ENCODE measurements at places on chromosomes 6 and 20.
A peak's percentile ranks its signal among the peaks of the same experiment; 100 is the strongest.

DNA sequence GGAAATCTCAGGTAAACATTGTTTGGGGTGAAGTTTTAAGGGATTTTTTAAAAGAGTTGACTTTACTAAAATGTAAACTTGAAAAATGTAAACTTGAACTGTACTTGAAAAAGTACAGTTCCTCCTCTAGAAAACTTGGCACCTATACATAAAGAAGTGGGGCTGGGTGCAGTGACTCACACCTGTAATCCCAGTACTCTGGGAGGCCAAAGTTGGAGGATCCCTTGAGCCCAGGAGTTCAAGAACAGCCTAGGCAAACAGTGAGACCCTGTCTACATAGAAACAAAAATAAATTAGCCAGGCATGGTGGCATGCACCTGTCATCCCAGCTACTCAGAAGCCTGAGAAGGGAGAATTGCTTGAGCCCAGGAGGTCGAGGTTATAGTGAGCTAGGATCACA is 7.2 kb downstream of the BTBD9 start:
- DNase-seq, result peak; percentile 43

GRCh38 chr6:1461207-1461606 is 71.8 kb downstream of the FOXF2 start:
- no peak for DNase-seq

- DNase-seq, result peak; percentile 58
These were observed 6.7 kb downstream of the PRDM13 start for GRCh38 chr6:99613409-99613704.

- DNase-seq, result no peak
These were observed 44.5 kb downstream of the ARID1B start for GRCh38 chr6:156821707-156822106.

GRCh38 chr6:165365371-165365770 is 56.0 kb upstream of the C6orf118 start:
- DNase-seq, result no peak

GRCh38 chr6:73800997-73801396 is 105.0 kb downstream of the CD109 start:
- DNase-seq, result no peak

GRCh38 chr20:8331740-8332412 is 199.8 kb downstream of the PLCB1 start:
- peak; percentile 84 for DNase-seq

DNA sequence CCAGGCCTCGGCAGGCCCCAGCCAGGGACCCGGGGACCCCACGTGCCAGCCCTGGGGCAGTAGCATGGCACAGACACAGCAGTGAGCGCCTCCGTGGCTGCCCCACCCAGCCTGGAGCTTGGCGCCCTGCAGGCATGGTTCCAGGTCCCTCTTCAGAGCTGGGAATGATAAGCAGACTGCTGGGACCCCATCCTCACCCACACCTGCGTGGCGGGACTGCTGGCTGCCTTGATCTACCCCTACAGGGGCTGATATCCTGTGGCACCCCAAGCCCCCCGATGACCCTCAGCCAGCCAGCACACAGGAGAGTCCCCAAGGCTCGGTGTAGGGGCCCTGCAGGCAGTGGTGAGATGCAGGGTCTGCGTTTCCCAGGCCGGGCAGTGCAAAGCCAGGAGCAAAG is 47.1 kb downstream of the YTHDF1 start:
- DNase-seq, result no peak

- no peak for DNase-seq
These were observed 27.1 kb downstream of the GSTA2 start for GRCh38 chr6:52736145-52736544.

GRCh38 chr6:155955038-155955437 is 499.4 kb upstream of the NOX3 start:
- DNase-seq, result no peak

- no peak for DNase-seq
These were observed 184.3 kb upstream of the CST7 start for GRCh38 chr20:24764794-24765202.

GRCh38 chr20:23268792-23269354 is 81.7 kb upstream of the NXT1 start:
- DNase-seq, result no peak

DNA sequence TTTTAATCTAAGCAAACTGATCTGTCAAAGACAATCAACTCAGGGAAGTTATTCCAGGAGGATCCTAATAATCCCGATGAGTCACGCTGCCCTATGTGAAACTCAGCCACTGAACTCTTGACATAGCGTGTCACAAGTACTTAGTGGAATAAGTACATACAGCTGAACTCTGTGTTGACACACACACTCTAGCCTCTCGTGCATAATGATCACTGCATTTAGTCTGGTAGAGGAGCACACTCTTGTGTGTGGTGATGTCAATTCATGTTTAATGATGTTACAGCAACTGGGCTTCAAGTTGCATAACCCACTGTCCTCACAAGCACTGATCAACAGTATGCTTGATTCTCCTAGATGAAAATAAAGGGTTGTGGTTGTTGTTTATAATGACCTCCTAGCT is 148.3 kb downstream of the HACE1 start:
- peak; percentile 39 for DNase-seq

DNA sequence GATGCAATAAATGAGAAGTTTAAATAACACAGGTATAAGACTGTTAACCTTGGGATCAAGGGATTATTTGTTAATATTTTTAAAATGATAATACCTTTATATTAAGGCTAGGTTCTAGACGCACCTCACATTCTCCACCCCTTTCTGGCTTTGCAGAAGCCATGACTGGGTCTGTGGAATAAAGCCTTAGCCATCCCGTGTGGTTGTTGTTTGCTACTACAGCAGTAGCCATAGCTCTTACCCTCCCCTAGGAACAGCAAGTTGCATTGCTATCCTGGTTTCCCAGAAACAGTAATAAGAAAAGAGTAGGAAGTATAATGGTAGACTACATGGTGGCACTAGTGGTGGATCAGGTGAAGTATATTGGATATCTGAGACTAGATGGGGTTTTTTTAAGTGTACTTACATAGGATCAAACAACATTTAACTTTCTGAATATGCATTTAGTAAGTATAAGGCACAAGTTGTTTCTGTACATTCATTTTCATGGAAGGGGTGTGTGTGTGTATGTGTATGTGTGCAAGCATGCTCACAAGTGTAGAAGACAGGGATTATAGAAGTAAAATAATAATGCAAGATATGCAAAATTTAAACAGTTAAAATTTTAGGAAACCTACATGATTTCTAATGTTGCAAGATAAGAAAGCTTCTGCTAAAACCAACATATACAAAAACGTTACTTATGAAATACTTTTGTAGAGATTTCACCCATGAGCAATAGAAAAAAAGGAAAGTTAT is 384.2 kb downstream of the PRKN start:
- peak; percentile 14 for DNase-seq

GRCh38 chr6:104686550-104687175 is 173.1 kb downstream of the HACE1 start:
- no peak for DNase-seq

DNA sequence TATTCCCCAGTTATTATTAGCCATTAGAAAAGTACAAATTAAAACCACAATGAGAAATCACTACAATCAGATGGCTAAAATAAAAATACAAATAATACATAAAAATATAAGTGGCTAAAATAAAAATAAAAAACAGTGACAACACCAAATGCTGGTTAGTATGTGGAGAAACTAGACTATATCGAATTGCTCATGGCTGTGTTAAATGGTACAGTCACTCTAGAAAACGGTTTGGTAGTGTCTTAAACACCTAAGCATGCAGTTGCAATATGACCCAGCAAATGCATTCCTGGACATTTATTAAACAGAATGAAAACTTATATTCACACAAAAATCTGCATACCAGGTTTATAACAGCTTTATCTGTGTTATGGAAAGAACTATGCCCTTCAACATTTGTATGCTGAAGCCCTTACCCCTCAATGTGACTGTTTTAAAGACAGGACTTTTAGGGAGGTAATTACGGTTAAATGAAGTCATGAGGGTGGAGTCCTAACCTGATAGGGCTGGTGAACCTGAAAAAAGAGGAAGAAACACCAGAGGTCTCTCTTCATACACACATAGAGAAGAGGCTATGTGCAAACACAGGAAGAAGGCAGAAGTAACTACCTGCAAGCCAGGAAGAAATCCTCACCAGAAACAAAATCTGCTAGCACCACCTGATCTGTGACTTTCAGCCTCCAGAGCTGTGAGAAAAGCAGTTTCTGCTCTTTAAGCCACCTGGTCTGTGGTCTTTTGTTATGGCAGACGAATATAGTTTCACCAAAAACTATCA is 84.9 kb downstream of the ASCC3 start:
- no peak for DNase-seq

GRCh38 chr6:137811121-137811915 is 55.7 kb upstream of the TNFAIP3 start:
- DNase-seq, result peak; percentile 72

DNA sequence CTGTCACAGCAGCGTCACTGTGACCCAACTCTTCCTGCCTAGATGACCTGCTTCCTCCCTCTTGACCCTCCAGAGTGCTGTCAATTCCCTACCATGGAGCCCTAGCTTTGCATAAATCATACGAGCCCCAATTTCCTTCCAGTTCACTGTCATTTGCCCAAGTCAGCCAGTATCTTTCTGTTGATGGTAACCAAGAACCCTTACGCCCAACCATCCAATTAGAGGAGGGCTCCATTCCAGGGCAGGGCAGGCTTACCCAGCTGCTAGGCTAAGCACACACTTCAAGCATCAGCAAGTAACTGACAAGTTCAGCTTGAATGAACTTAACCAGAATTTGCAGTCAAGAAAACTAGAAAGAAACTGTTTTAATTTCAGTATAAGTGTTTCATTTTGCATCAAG is 25.7 kb downstream of the WFDC3 start:
- DNase-seq, result no peak

- DNase-seq, result no peak
These were observed 315.4 kb upstream of the JARID2 start for GRCh38 chr6:14930366-14930989.

GRCh38 chr20:57676589-57677583 is 32.9 kb downstream of the PMEPA1 start:
- no peak for DNase-seq

GRCh38 chr6:28172006-28172405 is 30.3 kb downstream of the ZKSCAN8 start:
- no peak for DNase-seq

GRCh38 chr20:42378826-42379225 is 760.6 kb upstream of the CHD6 start:
- DNase-seq, result no peak

DNA sequence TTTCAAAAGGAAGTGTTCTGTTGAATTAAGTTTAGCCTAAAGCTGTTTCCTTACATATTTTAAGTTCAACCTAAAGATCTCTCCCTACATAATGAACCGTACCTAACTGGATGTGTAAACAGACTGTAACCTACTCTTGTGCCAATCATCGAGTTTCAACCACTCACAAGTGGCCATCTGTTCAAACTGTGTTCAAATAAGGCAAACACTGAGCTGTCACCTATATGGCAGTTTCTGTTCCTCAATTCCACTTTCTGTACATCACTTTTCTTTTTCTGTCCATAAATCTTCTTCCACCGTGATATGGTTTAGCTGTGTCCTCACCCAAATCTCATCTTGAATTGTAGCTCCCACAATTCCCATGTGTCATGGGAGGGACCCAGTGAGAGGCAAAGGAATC is 428.6 kb downstream of the HACE1 start:
- no peak for DNase-seq

GRCh38 chr6:89961481-89961880 is 67.2 kb downstream of the GJA10 start:
- no peak for DNase-seq

- DNase-seq, result peak; percentile 76
These were observed 37.1 kb upstream of the NCOA3 start for GRCh38 chr20:47464380-47465101.

GRCh38 chr6:29961966-29962365 is 19.6 kb downstream of the HLA-A start:
- peak; percentile 37 for DNase-seq

DNA sequence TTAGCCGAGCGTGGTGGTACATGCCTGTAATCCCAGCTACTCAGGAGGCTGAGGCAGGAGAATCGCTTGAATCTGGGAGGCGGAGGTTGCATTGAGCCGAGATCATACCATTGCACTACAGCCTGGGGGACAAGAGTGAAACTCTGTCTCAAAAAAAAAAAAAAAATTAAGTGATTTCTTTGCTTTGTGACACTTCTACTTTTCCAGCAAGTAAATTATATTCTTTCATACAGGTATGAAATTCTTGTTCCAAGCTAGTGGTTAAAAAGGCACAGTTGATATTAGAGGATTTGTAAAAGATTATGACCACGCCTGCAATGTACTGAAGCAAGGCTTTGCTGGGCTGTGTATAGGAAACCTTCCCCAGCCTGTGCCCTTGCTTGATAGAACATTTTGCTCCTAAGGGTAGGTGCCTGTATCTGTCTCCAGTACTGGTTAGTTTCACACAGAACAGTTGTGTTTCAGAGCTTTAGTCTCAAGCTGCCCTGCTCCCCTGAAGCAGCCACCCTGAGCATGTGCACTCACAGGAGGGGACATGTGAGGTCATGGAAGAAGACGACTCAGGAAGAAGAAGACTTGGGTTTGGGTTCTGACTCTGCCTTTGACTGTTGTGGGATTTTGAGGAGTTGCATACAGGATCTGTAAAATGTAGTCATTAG is 10.2 kb downstream of the PTPN1 start:
- no peak for DNase-seq

- peak; percentile 83 for DNase-seq
These were observed 39.7 kb downstream of the AGPAT4 start for GRCh38 chr6:161233986-161234661.

- peak; percentile 84 for DNase-seq
These were observed 863 bp upstream of the HMGN4 start for GRCh38 chr6:26537160-26537845.

DNA sequence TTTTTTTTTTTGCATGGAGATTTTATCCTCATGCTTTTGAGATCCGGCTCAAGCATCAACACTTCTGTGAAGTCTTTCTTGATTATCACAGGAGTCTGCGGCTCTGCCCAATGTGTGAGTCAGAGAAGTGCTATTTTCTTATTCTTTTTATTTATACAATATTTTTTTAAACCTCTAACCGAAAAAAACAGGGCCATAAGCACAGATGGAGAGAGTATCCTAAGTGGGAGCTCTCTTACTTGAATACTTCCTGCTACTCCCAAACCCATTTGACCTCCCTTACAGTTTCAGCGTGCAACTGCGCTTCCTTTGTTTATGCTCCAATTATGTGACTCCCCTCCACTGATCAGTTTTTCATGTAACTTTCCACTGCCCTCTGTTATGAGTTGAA is 8.7 kb upstream of the ATXN1 start:
- DNase-seq, result peak; percentile 60

DNA sequence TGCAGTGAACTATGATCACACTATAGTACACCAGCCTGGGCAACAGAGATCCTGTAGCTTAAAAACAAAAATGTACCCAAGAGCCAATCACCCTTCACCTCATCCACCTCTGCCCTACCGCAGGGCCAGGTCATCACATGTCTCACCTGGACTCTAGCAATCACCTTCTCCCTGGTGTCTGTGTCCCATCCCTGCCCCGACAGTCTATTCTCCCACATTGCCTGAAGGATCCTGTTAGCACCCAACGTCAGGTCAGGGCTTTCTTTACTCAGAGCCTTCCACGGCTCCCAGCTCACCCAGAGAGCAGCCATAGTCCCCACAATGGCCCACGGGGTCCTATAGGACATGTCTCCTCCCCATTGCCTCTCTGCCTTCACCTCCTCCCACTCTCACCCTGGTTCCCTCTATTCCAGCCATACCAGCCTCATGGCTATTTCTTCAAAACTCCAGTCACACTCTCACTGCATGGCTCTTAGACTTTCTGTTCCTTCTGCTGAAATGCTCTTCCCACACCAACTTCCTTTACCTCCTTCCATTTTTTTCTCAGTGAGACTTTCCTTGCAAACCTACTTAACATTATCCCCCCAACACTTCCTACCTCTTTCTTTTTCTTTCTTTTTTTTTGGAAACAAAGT is 22.5 kb upstream of the ARFGEF2 start:
- no peak for DNase-seq
